ENCODE measurements at places on chromosomes 1 and 21. TPM values are rescaled to one million over a fixed set of nuclear protein-coding genes. Genes with fewer than 3 reads are reported as not detected.

Gene ABCD3
- 29.4 TPM for total RNA-seq

Gene IFFO2
- total RNA-seq = 2.8 TPM

Gene DMBX1
- not detected for total RNA-seq

Gene TRIM67
- not detected for total RNA-seq

Gene ZYG11A
- 0.86 TPM for total RNA-seq

Gene STUM
- total RNA-seq = not detected

Gene DAP3
- 117 TPM for total RNA-seq

Gene ADAM30
- total RNA-seq = not detected

Gene GPR25
- not detected for total RNA-seq

Gene WLS
- total RNA-seq = 65.2 TPM

Gene SERPINC1
- total RNA-seq = not detected

Gene STIL
- total RNA-seq = 14.7 TPM

Gene DIPK1A
- 20.2 TPM for total RNA-seq

Gene CCDC24
- 3.7 TPM for total RNA-seq

Gene POLR3GL
- 25.9 TPM for total RNA-seq

Gene PDC
- total RNA-seq = not detected

Gene FAM110D
- total RNA-seq = not detected

Gene LIN28A
- total RNA-seq = not detected

Gene TSPAN2
- total RNA-seq = under 0.01 TPM
